CD4-positive, CD25-positive, alpha-beta regulatory T cell (primary cell): ENCODE measurements at places on chromosomes 4 and X. TPM values are rescaled to one million over a fixed set of nuclear protein-coding genes. Genes with fewer than 3 reads are reported as not detected.

- DNase-seq = no peak
Observed at GRCh38 chr4:11831739-11832138, 403.0 kb upstream of the HS3ST1 start.

DNA sequence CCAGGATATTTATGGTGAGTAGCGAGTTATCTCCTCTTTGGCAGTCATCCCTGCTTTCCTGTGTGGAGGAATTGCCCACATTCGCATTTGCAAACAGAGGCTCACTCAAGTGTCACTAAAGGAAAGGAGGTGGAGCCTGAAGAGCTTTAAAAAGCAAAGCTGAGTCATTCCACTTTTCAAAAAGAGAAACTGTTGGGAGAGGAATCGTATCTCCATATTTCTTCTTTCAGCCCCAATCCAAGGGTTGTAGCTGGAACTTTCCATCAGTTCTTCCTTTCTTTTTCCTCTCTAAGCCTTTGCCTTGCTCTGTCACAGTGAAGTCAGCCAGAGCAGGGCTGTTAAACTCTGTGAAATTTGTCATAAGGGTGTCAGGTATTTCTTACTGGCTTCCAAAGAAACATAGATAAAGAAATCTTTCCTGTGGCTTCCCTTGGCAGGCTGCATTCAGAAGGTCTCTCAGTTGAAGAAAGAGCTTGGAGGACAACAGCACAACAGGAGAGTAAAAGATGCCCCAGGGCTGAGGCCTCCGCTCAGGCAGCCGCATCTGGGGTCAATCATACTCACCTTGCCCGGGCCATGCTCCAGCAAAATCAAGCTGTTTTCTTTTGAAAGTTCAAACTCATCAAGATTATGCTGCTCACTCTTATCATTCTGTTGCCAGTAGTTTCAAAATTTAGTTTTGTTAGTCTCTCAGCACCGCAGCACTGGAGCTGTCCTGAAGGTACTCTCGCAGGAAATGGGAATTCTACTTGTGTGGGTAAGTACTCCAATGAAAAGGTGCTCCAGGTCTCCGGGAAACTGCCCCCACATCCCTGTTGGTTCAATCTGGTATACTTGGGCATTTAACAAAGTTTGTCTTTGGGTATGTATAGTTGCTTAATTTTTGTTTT is at the start of gene EGF:
Gene EGF, plus strand, starts transcription at position 178 of the 890 bp plus-strand sequence. Its CDS starts 453 bp downstream, at position 631.
- DNase-seq = no peak

GRCh38 chr4:19880206-19880605 is 371.5 kb upstream of the SLIT2 start:
- DNase-seq = no peak

- no peak for DNase-seq
Observed at GRCh38 chr4:185787926-185788679, 23.9 kb downstream of the SORBS2 start.

DNA sequence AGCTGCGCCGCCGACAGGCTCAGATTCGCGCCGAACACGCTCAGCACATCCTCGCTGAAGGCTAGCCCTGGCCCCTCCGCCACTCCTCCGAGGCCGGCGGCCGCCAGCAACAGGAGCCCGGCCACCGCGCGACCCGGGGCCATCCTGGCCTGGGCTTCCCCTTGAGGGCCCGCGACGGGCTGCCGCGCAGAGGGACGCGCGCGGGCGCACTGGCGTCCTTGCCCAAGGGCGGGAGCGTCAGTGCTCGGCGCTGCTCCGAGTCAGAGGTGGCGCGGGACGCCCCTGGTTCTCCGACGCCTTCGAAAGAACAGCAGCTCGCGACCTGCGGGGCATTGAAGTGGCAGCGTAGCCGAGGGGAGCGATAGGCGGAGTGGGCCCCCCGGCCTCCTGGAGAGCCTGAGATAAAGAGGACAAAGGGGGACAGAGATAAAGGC is 745 bp downstream of the SLC39A8 start:
- peak; percentile 78 for DNase-seq

GRCh38 chr4:128390475-128390996 is 102.9 kb upstream of the PGRMC2 start:
- no peak for DNase-seq

DNA sequence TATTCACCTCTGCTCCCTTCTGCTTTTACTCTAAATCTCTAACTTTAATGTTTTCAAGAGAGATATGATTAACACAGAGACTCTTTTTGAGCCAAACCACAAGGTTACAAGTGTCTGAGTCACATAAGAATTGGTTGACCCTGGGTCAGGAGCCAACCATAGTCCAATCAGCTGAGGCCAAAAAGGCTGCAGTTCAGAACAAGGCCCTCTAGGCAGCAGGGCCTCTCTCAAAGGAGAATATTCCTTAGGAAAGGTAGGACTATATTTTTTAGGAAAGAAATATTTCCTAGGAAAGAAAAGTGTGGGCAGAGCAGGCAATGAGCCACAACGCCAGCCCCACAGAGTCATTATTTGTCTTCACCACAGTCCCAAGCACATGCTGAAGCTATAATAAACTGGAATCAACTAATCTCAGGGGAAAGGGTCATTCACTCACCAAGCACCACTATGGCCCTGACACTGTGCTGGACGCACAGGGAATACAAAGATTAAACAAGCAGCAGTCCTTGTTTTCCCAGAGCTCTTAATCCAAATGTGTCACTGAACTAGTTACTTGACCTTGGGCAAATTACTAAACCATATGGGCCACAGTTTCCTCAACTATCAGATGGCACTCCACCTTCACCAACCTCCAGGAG is 2.2 kb downstream of the ATP8A1 start:
- no peak for DNase-seq

GRCh38 chr4:39367166-39367565 is 1.0 kb upstream of the RFC1 start:
- no peak for DNase-seq

GRCh38 chrX:43333543-43333942 is 322.6 kb upstream of the MAOA start:
- DNase-seq = peak; percentile 61

DNA sequence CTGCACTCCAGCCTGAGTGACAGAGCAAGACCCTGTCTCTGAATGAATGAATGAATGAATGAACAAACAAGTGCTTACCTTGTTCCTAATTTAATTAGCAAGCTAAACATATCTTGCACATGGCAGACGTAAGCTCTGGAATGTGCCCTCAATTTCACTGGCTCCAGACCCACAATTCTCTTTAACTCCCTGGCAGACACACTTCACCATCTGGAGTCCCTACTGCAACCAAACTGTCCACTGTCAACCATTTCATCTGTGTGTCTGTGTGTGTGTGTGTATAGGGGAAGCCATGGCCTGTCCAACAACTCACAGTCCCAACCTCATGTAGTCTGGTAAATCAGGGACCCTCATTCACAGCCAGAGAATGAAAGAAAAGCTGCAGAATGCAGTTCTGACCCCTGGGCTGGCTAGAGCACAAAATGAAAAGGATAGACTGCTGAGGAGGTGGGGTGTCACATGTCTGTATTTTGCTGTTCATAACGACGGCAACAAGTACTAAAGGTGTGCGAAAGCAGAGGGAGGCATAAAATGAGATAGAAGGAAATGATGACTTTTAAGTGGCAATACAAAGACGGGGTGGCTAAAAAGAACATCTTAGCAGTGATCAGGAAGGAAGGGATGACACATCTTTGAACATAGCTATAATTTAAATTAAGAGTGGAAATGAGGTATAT is 114.1 kb downstream of the TSPAN5 start:
- DNase-seq = no peak

C1QTNF7 gene
- not detected for total RNA-seq

IDUA gene
- 55.5 TPM for total RNA-seq

PRRG3 gene
- not detected for total RNA-seq

DCAF8L2 gene
- total RNA-seq = not detected

FGFBP2 gene
- total RNA-seq = 0.39 TPM

PABPC5 gene
- total RNA-seq = not detected

DGKK gene
- not detected for total RNA-seq

VCX gene
- not detected for total RNA-seq

GDPD2 gene
- not detected for total RNA-seq

DAPP1 gene
- total RNA-seq = 29.8 TPM

SYN1 gene
- total RNA-seq = not detected
